ENCODE measurements at places on chromosomes 4 and X. TPM values are rescaled to one million over a fixed set of nuclear protein-coding genes. Genes with fewer than 3 reads are reported as not detected.

Gene PRSS48
- not detected for total RNA-seq

Gene SH3D19
- total RNA-seq = 22.9 TPM

Gene ABHD18
- 3.1 TPM for total RNA-seq

Gene MND1
- total RNA-seq = 11.6 TPM

Gene HPSE
- 1.3 TPM for total RNA-seq

Gene ANKRD50
- 4.9 TPM for total RNA-seq
